Lower leg skin (tissue), 4 donors: ENCODE measurements at places on chromosomes 1 and 21. TPM values are rescaled to one million over a fixed set of nuclear protein-coding genes. Genes with fewer than 3 reads are reported as not detected.

GRCh38 chr21:29641001-29641634 is 298.7 kb downstream of the GRIK1 start:
- no peak for DNase-seq

- DNase-seq: no peak
Observed at GRCh38 chr1:2151252-2151651, 43.3 kb downstream of the FAAP20 start.

DNA sequence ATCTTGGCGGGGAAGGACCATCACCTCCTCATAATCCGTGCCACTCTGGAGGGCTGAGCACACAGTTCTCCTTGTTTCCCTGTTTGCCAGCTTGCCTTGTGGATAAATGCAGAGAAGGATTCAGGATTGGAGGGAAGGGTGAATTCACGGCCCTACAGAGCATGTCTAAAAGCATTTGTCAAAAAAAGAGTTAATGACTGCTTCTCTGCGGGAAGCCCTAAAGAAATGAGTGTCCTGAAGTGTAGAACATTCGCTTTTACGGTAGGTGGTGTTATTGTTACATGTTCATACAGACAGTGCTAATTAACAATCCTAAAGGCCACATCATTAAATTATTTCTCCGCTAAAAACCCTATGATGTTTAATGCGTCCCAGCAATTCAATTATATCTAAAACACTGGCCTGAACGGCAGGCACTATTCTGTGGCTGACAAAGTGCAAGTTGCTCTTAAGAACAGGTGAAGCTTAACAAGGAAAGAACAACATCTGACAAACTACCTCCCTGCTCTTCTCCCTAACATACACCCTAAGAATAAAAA is 112.3 kb upstream of the NFIA start:
- DNase-seq: no peak

DNA sequence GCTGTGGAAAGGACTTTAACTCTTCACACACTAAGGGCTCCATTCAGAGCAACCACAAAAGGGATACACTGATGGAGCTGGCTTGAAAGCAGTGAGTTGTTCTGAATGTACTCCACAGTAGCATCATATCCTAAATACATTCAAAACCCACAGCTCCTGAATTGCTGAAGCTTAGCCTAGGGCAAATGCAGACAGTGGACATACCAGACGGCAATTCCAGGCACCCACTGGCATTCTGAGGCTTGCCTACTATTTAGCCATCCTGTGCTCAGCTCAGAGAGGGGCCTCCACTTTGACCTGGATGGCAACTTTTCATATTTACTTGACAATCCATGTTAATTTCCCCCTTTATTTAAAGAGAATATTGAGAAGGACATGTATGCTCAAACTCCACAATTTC is 303.5 kb downstream of the NTNG1 start:
- no peak for DNase-seq

SFN gene
- total RNA-seq: 903 TPM

GREM2 gene
- total RNA-seq: 0.08 TPM

DNA sequence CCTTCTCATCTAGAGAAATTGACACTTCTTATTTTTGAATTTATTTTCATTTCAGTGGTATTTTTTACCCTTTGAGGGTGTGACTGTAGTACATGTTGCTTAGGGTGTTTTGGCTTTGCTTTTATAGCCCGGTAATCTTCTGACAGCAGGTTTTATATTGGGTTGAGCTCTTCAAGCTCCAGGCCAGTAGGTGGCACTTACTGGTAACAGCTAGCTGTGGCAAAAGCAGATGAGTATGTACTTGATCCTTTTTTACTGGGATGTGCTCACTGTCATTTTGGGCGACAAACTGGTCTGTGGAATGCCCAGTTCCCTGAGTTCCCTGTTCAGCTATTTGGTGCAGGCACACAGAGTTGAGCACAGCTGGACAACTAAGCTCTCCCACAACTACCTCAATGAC is 916.2 kb upstream of the B3GALT2 start:
- DNase-seq: no peak

GRCh38 chr1:27566462-27567145 is 37.3 kb downstream of the AHDC1 start:
- DNase-seq: no peak

DNA sequence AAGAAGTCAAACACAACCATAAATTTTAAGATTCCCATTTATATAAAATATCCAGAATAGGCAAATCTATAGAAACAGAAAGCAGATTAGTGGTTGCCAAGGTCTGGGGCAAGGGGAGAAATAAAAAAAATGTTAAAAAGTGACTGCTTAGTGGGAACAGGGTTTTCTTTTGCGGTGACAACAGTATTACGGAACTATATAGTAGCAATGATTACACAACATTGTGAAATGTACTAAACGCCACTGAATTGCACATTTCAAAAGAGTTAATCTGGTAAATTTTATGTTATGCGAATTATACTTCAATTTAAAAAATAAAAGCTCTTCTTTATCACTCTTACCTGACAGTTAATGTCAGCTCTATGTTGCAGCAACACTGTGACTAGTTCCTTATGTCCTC is 105.2 kb downstream of the ACBD6 start:
- DNase-seq: no peak

DNA sequence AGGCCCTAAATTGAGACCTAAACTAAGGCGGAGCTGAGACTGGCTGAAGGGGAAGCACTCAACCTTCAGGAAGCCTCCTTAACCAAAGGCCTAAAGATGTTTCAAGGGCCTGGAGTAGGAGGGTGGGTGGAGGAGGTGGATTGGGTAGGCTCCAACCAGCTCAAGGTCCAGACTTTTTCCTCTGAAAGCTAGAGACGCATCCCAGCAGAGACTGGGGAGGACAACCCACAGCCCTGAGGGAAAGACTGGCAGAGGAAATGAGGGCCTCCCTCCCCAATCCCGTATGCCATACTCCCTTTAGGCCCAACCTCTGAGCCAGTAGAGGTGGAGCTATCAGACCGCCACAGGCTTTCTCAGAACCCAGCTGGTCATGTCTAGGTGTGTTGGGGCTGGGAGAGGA is 1.1 kb downstream of the ECM1 start:
- DNase-seq: no peak

GRCh38 chr1:206686478-206687249 is 2.0 kb downstream of the MAPKAPK2 start:
- DNase-seq: no peak

GRCh38 chr1:26744075-26744959 is 43.4 kb upstream of the PIGV start:
- DNase-seq: peak; percentile 77

GRCh38 chr1:226365831-226366231 is 42.1 kb downstream of the PARP1 start:
- no peak for DNase-seq

DNA sequence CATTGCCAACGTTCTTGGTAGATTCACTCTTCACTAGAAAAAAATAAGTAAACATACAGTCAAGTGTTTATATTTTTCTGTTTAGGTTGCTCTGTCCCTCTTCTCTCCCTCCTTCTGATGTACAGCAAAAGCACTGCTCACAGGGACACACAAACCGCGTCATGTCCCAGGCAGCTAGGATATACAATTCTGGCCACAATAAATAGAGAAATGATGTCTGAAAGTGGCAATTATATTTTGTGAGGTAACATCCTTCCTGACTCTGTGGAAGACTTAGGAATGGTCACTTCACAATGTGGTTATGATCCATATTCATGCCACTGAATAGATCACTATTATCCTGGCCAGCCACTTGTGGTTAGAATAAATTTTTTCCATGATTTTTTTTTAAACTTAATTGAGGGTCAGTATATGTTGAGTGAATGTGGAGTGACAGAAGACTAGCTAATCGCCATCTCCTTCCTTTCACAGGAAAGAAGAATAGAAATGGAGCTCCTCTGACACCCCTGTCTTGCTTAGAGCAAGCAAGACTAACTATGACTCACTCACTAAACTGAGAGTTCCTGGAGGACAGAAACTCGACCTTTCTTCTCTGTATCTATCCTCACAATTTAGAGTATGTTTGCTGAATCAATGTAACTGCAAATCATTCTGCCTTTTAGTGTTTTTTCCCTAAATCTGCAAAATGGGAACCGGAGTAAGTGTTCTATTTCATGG is 54.0 kb downstream of the ZNHIT6 start:
- no peak for DNase-seq

SIM2 gene
- not detected for total RNA-seq

DNA sequence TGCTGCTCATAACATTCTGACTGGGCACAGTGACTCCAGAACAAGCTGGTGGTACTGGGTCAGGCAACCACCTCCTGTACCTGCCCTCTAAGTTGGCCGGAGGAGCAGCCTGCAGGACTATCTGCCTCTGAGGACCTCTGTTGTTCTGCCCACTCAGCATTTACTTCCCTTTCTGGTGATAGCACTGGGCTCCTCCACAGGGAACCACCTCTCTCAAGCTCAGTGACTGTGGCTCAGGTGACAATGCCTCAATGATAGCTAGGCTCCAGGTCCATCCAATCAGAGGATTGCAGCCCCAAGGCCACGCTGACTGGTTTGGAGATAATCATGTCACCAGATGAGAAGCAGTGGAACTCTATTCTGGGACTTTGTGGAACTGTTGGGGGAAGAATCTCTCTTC is 15.8 kb downstream of the SLC41A1 start:
- DNase-seq: no peak

- DNase-seq: peak; percentile 53
Observed at GRCh38 chr1:27891196-27891889, 19.0 kb downstream of the THEMIS2 start.

DNA sequence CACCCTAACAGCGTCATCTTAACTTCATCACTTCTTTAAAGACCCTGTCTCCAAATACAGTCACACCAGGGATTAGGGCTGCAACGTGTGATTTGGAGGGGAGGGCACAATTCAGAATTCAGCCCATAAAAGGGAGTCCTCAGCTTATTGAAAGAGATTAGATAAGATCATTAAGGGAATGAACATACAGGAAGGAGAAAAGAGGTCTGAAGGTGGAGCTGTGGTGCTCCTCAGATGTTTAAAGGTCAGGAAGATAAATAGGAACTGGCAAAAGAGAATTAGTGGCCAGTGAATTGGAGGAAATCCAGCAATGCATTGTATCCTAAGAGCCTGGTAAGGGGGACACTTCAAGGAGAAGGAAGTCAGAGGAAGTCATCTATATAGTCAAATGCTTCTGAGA is 113.5 kb downstream of the PROX1 start:
- no peak for DNase-seq

DNA sequence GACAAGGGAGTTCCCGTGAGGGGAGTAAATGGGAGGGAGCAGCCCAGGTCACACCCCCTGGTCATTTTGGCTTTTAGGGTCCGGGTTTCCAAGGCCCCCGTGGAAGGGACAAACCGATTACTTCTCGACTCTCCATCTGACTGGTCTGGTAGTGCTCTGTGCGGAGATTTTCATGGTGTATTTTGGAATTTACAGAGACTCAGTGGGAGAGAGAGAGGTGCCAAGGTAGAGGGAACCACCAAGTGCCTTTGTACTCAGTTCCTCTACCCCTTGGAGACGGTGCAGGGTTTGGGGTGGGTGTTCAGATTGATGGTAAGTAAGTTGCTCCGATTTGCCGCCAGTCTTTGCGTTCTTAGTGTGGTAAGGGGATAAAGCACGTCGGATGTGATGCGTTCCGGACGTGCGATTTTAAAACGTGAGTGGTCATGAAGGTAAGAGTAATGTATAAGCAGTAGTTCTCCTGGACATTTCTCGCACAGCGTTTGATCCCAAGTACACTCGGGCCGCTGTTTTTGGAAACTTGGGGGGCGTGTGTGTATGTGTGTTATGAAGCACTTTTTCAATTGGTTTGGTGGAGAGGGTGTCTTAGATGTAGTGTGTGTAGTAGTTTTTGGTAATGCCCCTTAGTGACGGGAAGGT is 682 bp downstream of the SUCO start:
- peak; percentile 52 for DNase-seq

DNA sequence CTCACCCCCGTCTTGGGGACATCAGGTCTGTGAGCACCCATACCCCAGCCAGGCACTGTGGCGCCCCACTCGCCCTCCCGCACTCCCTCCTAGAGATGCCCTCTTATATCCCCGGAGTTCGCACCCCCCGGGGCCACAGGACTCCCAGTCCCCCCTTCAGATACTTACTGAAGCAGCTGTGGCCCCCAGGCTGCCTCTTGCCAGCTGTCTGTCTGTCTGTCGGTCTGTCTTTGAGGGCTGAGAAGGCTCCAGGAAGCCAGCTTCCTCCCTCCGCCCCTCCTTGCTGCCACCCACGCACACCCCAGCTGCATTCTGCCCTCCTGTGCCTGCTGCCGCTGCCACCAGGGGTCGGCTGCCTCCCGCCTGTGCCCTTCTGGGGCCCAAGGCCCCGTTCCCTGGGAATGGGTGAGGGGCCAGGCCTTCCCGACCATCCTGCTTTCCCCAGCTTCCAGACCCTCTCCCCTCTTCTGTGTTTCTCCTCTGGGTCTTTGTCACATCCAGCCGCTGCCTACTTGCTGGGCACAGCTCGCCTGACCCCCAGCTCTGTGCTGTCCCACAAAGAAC is at the start of gene PTPN7:
Gene PTPN7, minus strand, starts transcription at position 226 of the 564 bp plus-strand sequence. CDS start 1,200 bp downstream, outside the sequence.
- DNase-seq: no peak

CHRNB2 gene
- total RNA-seq: 0.29 TPM
